ENCODE measurements at places on chromosomes 7 and 10.

GRCh38 chr7:277228-277627, 12.7 kb upstream of the FOXL3 start:
- no peak for DNase-seq

DNA sequence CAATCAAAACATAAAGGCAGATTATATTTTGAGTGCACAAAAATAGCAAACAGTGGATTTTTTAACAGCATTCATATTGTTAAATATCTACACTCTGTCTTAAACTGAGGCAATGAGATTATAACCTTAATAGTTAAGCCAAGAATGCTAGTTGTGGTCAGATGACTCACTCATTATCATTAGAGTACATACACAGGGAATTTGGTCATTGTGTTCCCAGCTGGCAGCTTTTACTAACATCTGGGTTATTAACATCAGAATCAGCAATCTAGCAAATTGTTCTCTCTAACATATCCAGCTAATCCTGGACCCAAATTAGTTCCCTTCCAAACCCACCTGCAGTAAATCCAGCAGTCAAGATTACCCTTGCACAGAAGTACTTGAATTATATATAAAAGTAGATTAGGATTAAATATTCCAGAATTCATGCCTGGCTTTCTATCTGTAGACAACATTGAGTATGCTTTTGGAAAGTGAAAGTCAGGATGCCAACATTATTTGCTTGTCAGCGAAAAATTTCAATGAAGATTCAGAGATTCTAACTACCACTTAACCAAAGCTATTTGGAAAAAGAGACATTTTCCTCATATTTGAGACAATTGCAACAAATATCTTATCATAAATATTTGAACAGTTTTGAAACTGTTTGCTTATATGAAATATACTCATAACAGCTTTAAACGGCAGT, 1035.6 kb upstream of the PHF14 start:
- no peak for DNase-seq

GRCh38 chr10:5668429-5668828, 2.0 kb upstream of the ASB13 start:
- no peak for DNase-seq

- DNase-seq, result no peak
Measured at GRCh38 chr7:117085275-117085674, 132.0 kb downstream of the ST7 start.

GRCh38 chr10:4740471-4740870, 85.5 kb upstream of the AKR1E2 start:
- DNase-seq, result no peak

- no peak for DNase-seq
Measured at GRCh38 chr10:70693619-70694335, 21.5 kb downstream of the ADAMTS14 start.

GRCh38 chr10:12606461-12606860, 257.1 kb downstream of the CAMK1D start:
- DNase-seq, result no peak
